Activated naive CD4-positive, alpha-beta T cell treated with anti-CD3 and anti-CD28 coated beads for 36 hours (primary cell): ENCODE measurements at places on chromosomes 12 and 14.

DNA sequence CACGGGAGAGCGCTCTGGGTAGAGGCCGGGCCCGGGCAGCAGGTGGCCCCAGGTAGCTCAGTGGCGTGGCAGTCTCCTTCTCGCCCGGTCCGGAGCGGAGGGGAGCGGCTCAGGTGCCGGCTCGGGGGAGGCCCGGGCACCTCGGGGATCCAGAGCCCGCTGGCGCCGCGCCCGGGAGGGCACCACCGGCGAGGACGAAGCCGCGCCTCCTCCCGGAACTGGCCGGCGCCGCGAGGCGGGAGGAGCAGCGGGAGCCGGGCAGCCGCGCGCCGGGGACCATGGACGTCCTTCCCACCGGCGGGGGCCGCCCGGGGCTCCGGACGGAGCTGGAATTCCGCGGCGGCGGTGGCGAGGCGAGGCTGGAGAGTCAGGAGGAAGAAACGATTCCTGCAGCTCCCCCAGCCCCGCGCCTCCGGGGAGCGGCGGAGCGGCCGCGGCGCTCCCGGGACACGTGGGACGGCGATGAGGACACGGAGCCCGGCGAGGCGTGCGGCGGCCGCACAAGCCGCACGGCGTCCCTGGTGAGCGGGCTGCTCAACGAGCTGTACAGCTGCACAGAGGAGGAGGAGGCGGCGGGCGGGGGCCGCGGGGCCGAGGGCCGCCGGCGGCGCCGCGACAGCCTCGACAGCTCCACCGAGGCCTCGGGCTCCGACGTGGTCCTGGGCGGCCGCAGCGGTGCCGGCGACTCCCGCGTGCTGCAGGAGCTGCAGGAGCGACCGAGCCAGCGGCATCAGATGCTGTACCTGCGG is 21.5 kb upstream of the GNS start:
- peak; percentile 21 for DNase-seq

- DNase-seq: no peak
Measured at GRCh38 chr12:47945341-47945728, 18.1 kb upstream of the TMEM106C start.

GRCh38 chr12:47022296-47022695 is 57.1 kb upstream of the PCED1B start:
- DNase-seq: no peak

DNA sequence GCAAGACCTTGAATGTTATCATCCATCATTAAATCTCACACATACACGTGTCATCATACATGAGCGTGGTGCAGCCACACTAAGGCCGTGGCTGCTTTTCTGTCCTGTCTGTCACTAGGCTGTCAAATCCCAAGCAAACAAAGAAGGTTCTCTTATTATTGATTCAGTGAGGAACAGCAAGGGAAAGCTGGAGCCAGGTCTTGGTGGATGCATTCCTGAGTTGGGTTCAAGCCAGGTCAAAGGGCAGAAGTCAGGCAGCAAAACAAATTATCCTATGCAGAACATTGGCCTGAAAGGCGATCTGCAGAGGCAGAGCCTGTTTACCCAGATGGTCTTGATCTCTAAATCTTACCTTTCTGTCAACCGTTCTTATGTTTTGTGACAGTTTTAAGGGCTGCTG is 252.3 kb downstream of the NEDD1 start:
- DNase-seq: no peak

DNA sequence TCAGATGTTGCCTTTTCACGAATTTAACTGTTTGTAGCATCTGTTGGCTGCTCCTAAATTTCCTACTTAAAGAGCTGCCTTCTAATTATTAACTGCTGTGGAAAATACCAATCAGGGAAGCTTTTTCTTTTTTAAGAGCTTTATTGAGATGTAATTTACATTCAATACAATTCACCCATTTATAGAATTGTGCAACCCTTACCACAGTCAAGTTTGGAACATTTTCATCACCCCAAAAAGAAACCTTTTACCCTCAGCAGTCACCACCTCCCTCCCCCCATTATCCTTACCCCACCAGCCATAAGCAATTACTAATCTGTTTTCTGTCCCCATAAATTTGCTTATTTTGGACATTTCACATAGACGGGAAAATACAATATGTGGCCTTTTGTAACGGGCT is 1.4 kb downstream of the PCNX4 start:
- DNase-seq: no peak

- DNase-seq: no peak
Measured at GRCh38 chr12:51871126-51871525, 16.8 kb upstream of the ANKRD33 start.
